Stimulated activated CD4-positive, alpha-beta T cell treated with anti-CD3 and anti-CD28 coated beads, Interleukin-4, amount 100 ng/mL, for 1 hour (primary cell): ENCODE measurements at places on chromosomes 6 and 20.

GRCh38 chr20:53769041-53769440, 175.4 kb upstream of the ZNF217 start:
- no peak for DNase-seq

DNA sequence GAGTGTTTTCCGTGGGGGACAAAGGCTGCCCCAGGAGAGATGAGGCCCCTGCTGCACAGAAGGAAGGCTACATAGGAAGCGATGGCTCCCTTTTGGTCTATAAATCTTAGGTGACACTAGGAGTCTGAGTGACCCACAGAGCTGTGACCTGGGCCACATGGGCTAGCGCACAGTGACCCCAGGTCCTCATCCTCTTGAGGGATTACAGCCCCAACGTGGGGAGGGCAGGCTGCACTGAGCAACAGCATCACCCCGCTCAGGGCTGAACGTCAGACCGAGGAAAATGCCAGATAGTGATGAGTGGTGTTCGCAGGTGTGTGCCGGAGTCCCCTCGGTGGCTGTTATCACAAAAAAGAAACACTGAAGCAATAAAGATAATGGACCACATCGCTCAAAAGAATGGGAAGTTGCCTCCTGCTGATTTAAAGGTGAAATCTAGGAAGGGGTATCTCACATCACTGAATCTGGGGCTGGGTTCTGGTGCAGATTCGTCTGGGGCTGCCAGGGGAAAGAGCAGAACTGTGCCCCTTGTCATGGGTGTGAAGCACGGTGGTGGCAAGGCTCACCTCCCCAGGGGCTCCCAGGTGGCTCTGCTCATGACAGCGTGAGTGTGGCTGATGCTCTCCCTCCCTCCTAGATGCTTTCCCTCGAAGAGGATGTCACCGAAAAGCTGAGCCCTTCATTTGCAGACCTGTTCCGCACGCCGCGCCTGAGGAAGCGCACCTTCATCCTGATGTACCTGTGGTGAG, 14.5 kb downstream of the SLC22A1 start:
- no peak for DNase-seq

GRCh38 chr20:54105653-54106052, 35.3 kb upstream of the BCAS1 start:
- DNase-seq = no peak

- DNase-seq = no peak
Measured at GRCh38 chr20:48162621-48163020, 377.3 kb upstream of the SULF2 start.

DNA sequence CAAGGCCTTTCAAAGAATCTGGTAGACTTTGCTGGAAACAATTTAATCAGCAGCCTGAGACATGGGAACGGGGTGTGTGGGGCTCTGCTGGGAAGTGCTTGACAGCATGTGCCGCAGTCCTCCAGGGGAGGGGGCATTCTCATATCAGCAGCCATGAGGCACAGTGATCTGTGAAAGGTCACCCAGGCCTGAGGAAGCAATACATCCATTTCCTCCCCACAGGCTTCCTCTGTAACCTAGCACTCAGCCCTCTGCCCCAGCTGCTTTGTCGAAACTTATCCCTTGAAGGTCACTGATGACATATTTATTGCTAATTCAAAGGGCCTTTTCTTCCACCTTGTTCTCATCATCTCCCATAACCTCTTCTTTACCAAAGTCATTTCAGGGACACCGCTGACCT, 103.3 kb downstream of the TNFAIP3 start:
- no peak for DNase-seq

DNA sequence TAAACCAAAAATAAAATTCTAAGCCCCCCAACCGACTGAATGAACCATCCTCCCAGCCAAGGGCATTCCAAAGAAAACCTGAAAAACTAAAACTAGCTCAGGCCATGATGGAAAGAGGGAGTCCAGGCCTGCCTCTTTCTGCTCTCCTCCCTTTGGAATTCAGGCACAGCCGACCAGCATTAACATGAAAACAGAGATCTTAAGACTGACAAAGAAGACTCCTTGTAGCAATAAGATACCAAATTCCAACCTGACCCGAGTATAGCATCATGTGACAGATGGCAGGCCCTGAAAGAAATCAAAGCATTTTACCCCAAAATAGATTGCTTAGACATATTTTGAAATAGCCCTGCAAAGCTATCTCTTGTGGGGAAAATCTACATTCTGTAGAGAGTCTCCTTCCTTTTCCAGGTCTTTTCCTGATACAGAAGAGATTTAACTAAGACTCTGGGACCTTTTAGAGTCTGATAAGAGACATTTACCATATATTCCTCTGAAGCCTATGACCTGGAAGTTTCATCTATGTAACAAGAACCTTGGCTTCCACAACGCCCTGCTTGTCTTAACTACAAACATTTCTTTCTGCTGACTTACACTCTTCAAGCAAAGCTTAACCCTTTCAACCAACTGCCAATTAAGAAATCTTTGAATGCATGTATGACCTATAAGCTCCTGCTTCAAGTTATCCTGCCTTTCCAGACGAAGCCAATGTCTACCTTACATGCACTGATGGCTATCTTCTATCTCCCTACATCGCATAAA, 22.2 kb upstream of the TXLNB start:
- DNase-seq = no peak

- no peak for DNase-seq
Measured at GRCh38 chr6:2220154-2220553, 25.3 kb downstream of the GMDS start.

GRCh38 chr20:21125072-21125848, 622 bp upstream of the KIZ start:
- no peak for DNase-seq

- DNase-seq = no peak
Measured at GRCh38 chr20:49865559-49865958, 49.8 kb downstream of the SPATA2 start.

DNA sequence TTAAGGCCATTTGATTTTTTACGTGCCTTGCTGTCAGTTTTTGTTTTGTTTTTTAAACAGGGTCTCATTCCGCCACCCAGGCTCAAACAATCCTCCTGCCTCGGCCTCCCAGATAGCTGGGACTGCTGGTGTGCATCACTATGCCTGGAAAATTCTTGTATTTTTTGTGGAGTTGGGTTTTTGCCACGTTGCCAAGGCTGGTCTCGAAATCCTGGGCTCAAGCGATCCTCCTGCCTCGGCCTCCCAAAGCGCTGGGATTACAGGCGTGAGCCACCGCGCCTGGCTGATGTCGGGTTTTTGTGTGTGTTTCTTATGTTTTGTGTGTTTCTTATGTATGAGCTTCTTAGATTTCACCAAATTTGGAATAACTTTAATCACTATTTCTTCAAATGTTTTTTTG, 104.8 kb downstream of the TAF4 start:
- no peak for DNase-seq

GRCh38 chr6:121510568-121511177, 75.2 kb downstream of the GJA1 start:
- no peak for DNase-seq

DNA sequence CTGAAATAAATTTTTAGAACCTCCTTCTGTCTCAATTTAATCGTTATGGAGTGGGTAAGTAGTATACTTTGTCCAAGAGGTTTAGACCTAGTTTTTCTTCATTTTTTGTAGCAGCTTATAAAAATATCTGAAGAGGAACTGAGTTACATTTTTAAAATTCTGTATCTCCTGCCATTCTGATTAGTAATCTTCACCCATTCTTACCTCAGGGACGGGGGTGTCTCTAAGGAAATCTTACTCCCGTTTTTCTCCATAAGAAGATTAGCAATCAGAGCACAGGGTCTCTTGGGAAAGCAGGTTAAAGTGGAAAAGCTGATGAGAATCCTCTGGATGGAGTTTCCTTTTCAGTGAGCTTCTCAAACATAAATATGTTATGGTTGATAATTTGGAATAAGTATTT, 259.3 kb upstream of the FAM83B start:
- no peak for DNase-seq
